ENCODE measurements at places on chromosomes 12 and 14.

DNA sequence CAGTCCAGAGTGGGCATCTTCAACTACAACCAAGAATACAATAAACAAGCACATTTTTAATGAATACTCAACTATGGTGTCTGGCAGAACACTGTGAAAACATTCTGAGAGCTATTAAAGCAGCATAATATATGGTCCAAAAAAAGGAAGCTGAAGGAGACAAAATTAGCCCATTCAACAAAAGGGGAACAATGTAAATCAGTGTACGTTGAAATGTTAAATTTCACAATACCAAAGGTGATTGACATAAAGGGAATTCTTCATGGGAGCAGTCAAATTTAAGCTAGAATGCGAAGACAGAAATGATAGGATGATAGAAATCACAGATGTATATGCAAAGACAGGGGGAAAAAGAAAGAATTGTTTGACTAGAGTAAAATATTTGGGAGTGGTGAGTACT lies 41.3 kb upstream of the SYCP3 start:
- H3K27ac ChIP-seq = no peak overlapping the region
- DNase-seq = no peak
- H3K36me3 ChIP-seq = peaks cover 2% of the 10 kb centered on the region
- no peak overlapping the region for H3K4me3 ChIP-seq
- peaks cover 2% of the 10 kb centered on the region for H3K4me1 ChIP-seq

DNA sequence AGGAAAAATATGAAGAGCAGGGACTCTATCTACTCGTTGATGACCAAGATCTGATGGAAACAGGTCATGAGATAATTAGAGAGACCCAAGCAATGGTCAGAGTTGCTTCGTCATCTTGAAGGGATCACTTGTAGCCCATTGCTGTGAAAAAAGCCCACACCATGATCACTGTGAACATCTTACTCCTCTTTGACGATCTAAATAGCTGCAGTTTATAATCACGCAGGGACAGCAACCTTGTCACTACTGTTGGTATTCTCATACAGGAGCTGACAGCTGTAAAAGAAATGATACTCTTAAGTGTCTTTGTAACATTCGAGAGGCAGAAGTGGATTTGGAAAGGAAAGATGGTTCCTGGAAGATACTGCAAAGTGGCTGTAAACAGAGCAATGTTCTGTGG lies 33.7 kb upstream of the RERGL start:
- no peak overlapping the region for H3K27ac ChIP-seq
- H3K4me3 ChIP-seq = no peak overlapping the region
- no peaks in the 10 kb centered on the region for H3K4me1 ChIP-seq
- DNase-seq = no peak
- no peaks in the 10 kb centered on the region for H3K36me3 ChIP-seq

DNA sequence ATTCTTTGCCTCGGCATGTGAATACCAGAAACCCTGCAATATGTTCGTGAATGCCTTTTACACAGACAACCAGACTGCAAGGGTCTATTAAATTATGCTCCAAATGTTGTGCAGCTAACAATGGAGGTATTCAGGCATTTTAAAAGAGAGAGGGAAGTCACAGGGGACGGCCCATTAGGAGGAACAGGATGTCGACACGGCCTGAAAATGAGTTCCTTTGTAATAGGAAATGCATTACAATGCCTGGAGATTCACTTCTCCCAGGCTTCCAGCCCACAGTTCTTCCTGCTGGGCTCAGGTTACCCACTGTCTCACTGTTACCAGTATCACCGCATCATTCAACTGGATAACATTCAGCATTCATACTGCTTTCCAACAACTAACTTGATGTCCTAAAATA lies 2.5 kb downstream of the DUSP6 start:
- peaks cover 6% of the 10 kb centered on the region for H3K4me1 ChIP-seq
- peak overlapping the region; percentile 57 for H3K4me3 ChIP-seq
- peaks cover 6% of the 10 kb centered on the region for H3K27me3 ChIP-seq
- no peaks in the 10 kb centered on the region for H3K36me3 ChIP-seq
- no peak overlapping the region for H3K27ac ChIP-seq

GRCh38 chr12:7069386-7069785 lies 8.9 kb downstream of the C1S start:
- no peaks in the 10 kb centered on the region for H3K27me3 ChIP-seq
- H3K36me3 ChIP-seq = no peaks in the 10 kb centered on the region
- H3K27ac ChIP-seq = no peak overlapping the region
- no peak overlapping the region for H3K4me3 ChIP-seq

- no peaks in the 10 kb centered on the region for H3K36me3 ChIP-seq
- no peak overlapping the region for H3K4me3 ChIP-seq
- no peak for DNase-seq
- no peak overlapping the region for H3K27ac ChIP-seq
- no peaks in the 10 kb centered on the region for H3K4me1 ChIP-seq
Measured at GRCh38 chr14:21846227-21846885, 172.7 kb upstream of the OR4E1 start.

DNA sequence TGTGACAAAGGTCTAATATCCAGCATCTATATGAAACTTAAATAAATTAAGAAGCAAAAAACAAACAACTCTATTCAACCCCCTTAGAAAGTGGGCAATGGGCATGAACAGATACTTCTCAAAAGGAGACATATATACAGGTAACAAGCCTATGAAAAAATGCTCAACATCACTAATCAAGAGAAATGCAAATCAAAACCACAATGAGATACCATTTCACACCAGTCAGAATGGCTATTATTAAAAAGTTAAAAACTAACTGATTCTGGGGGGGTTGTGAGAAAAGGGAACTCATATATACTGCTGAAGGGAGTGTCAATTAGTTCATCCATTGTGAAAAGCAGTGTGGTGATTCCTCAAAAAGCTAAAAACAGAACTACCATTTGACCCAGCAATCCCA lies 198.9 kb downstream of the BMP4 start:
- H3K27me3 ChIP-seq = no peaks in the 10 kb centered on the region
- DNase-seq = no peak
- H3K36me3 ChIP-seq = no peaks in the 10 kb centered on the region
- no peak overlapping the region for H3K27ac ChIP-seq

DNA sequence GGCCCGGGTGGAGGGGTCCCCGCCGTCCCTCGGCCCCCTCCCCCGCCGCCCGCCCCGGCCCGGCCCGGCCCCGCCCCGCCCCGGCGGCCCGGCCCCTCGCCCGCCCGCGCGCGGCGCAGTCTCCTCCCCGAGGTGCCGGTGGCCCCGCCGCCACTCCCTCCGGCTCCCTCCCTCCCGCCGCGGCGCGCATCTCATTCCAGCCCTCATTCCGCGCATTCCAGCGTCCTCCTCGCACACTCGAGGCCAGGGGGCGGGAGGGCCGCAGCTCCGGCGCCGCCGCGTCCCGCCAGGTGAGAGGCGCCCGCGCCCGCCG lies at the start of gene TEAD4:
Gene TEAD4, plus strand, starts transcription at position 206 of the 313 bp plus-strand sequence.
- H3K36me3 ChIP-seq = no peaks in the 10 kb centered on the region
- no peaks in the 10 kb centered on the region for H3K27me3 ChIP-seq
- no peak for DNase-seq
- no peak within 1 kb of the TSS for H3K27ac ChIP-seq

DNA sequence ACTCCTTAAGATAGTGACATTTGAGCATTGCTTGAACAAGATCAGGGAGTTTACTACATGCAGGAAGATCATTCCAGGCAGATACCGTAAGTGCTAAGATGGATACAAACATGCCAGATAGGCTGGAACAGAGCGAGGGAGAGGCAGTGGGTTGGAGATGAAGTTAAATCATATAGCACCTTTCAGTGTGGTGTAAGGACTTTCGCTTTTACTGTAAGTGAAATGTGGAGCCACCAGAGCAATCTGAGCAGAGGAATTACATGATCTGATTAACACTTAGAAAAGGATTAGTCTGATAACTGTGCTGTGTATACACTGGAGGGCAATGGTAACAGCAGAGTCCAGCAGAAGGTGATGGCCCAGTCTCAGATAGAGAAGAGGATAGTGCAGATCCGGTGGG lies 163.0 kb upstream of the SSTR1 start:
- H3K27ac ChIP-seq = no peak overlapping the region
- H3K4me3 ChIP-seq = no peak overlapping the region
- peaks cover 5% of the 10 kb centered on the region for H3K4me1 ChIP-seq
- DNase-seq = no peak

- no peaks in the 10 kb centered on the region for H3K4me1 ChIP-seq
- H3K27me3 ChIP-seq = no peaks in the 10 kb centered on the region
- H3K4me3 ChIP-seq = no peak overlapping the region
- no peak for DNase-seq
- no peak overlapping the region for H3K27ac ChIP-seq
- H3K36me3 ChIP-seq = peaks cover 13% of the 10 kb centered on the region
Measured at GRCh38 chr12:69575346-69575745, 9.9 kb upstream of the CCT2 start.

DNA sequence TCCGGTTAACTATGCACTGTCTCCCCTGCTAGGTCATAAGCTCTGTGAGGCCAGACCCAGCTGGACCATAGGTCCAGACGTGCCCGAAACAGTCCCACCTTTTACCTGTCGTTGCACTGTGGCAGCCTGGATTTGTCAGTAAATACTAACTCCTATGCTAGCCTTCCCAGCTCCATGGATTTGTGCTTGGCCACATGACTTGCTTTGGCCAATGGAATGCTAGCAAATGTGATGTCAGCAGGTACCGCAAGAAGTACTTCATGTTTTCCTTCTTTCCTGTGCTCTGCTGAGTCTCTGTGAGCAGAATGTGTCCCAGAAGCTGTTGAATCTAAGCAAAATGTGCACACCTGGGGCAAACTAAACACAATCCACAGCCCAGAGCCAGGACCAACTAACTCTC lies 157.2 kb downstream of the ANO2 start:
- no peak overlapping the region for H3K4me3 ChIP-seq
- H3K27me3 ChIP-seq = no peaks in the 10 kb centered on the region
- no peaks in the 10 kb centered on the region for H3K4me1 ChIP-seq
- no peaks in the 10 kb centered on the region for H3K36me3 ChIP-seq
- DNase-seq = no peak

GRCh38 chr12:19411234-19412204 lies 27.8 kb upstream of the AEBP2 start:
- H3K4me3 ChIP-seq = no peak overlapping the region
- H3K4me1 ChIP-seq = peaks cover 3% of the 10 kb centered on the region
- no peak for DNase-seq
- H3K27me3 ChIP-seq = no peaks in the 10 kb centered on the region

- DNase-seq = no peak
- H3K36me3 ChIP-seq = peaks cover 8% of the 10 kb centered on the region
- H3K27ac ChIP-seq = no peak overlapping the region
Measured at GRCh38 chr12:76859611-76860010, 19.2 kb downstream of the CSRP2 start.

DNA sequence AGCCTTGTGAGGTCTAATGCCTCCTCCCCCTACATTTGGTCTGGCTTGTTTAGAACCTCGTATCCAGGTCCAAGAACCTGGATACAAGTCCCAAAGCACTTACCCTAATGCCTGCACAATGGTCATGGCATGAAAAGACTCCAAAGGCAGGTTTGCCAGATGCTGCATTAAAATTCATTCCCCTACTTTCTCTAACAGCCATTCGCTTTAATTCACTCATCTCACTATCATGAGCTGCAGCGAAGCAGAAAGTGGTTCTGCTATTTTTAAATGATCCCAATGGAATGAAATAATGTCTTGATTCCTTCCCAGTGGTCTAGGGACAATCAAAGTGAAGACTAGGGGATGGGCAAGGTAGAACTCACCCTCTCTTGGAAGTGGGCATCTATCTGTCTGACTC lies 72.5 kb upstream of the MAX start:
- H3K4me1 ChIP-seq = peaks cover 4% of the 10 kb centered on the region
- no peak for DNase-seq
- H3K27ac ChIP-seq = no peak overlapping the region
- H3K36me3 ChIP-seq = no peaks in the 10 kb centered on the region
- no peaks in the 10 kb centered on the region for H3K27me3 ChIP-seq

- no peak overlapping the region for H3K4me3 ChIP-seq
- no peak for DNase-seq
- H3K4me1 ChIP-seq = peaks cover 11% of the 10 kb centered on the region
- no peaks in the 10 kb centered on the region for H3K27me3 ChIP-seq
Measured at GRCh38 chr12:7093486-7093885, 1.2 kb upstream of the C1R start.

DNA sequence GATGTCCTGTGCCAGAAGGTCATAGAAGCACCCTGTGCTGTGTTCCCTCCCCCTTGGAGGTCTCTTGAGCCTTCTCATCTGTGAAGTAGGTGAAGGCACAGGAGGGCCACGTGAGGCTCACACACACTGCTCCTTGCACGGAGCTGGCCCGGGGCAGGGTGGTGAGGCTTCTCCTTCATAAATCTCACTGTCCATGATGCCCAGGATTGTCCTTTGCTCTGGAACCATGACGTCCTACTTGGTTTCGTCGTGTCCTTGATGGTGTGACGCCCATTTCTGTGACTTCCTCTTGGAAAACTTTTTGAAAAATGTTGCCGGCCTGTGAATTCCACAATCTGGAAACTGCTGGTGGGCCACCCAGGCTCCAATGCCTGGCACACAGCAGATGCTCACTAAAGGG lies 34.4 kb downstream of the SH2B3 start:
- no peak overlapping the region for H3K4me3 ChIP-seq
- H3K36me3 ChIP-seq = peaks cover 3% of the 10 kb centered on the region
- no peak for DNase-seq
- H3K27me3 ChIP-seq = no peaks in the 10 kb centered on the region
- no peak overlapping the region for H3K27ac ChIP-seq

DNA sequence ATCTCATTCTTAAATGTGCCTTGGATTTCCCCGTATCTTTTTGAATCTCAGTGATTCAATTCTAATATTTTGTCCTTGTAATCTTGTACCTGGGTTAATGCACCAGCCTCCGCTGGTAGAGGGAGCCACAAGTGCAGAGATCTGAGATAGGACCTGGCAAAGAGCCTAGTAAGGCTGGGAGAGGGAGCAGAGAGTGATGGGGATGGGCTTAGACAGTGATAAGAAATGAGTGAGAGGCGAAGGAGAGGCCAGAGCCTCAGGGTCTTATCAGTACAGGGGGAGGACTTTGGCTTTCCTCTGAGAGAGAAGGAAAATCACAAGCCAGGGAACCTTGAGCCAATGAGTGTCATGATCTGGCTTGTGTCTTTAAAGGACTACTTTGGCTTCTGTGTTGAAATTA lies 30.5 kb upstream of the LMNTD1 start:
- no peaks in the 10 kb centered on the region for H3K4me1 ChIP-seq
- H3K4me3 ChIP-seq = no peak overlapping the region
- no peaks in the 10 kb centered on the region for H3K27me3 ChIP-seq
- no peak overlapping the region for H3K27ac ChIP-seq

- no peak overlapping the region for H3K27ac ChIP-seq
- no peak for DNase-seq
- H3K27me3 ChIP-seq = no peaks in the 10 kb centered on the region
Measured at GRCh38 chr14:42944284-42944683, 1337.6 kb downstream of the LRFN5 start.
